COR-L47 (cell line): ENCODE measurements at places on chromosomes 7 and 10.

GRCh38 chr10:133313192-133313591 lies 4.5 kb downstream of the ZNF511 start:
- no peak for DNase-seq

DNA sequence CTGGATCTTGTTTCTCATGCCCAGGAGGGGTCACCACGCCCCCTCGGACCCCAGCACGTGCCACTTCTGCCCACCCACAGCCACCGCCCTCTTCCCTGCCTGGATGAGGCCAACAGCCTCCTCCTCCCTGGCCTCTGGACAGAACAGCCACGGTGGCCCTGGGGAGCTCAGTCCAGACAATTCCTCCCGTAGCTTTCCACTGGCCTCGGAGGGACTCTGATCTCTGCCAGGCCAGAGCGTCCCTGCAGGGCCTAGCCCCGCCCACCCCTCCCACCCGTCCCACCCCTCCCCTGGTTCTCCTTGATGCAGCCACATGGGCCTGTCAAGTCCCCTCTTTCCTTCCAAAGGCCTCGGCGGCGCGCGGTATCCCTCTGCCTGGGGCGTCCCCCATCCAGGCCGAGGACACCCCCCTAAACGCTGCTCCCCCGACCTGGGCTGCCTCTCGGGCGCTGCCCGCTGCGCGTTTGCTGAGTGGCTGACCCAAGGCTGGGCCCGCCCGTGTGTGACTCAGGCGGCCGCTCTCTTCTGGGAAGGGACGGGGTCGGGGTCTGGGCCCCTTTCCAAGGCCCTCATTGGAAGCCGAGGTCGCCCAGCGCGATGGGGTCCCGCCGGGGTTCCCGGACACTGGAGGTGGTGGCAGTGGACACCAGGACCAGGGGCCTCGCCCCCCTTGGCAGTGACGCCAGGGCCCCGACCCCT lies 557 bp downstream of the TMEM120A start:
- DNase-seq = no peak

DNA sequence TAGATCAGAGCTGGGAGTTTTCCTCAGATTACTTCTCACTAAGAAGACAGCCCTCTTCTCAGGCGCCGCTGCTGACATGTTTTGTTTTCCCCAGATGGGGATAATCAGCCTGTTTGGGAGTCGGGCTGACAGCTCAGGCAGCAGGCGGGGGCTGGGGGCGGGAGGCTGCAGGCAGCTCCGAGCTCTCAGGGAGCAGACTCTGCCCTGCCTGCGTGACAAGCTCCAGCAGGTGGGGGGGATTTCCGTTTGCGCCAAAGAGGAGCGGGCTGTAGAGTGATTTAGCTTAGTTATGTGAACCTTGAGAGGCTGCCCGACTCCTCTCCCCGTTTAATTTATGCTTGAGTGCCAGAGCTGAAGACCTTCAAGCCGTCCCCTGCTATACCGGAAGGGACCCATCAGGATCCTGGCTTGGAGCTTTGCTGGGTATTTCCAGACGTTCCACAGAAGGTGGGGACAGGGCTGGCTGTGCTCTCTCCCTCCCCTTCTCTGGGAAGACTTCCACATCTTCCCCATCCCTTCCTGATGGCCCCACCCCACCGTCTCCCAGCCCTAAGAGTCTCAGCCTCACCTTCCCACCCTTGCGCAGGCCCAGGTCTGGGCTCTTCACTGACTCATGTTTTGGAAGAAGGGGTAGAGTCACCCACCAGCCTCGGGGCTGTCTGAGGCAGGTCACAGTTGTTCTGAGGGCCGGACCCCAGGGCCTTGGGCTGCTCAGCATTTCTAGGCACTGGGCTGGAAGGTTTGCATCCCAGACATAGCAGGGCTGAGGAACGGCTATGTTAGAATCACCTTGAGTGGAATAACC lies 24.7 kb upstream of the ADCYAP1R1 start:
- no peak for DNase-seq

GRCh38 chr7:34165927-34166550 lies 260.7 kb downstream of the BMPER start:
- DNase-seq = no peak

- peak; percentile 22 for DNase-seq
Measured at GRCh38 chr7:35241884-35242283, 12.0 kb downstream of the TBX20 start.

DNA sequence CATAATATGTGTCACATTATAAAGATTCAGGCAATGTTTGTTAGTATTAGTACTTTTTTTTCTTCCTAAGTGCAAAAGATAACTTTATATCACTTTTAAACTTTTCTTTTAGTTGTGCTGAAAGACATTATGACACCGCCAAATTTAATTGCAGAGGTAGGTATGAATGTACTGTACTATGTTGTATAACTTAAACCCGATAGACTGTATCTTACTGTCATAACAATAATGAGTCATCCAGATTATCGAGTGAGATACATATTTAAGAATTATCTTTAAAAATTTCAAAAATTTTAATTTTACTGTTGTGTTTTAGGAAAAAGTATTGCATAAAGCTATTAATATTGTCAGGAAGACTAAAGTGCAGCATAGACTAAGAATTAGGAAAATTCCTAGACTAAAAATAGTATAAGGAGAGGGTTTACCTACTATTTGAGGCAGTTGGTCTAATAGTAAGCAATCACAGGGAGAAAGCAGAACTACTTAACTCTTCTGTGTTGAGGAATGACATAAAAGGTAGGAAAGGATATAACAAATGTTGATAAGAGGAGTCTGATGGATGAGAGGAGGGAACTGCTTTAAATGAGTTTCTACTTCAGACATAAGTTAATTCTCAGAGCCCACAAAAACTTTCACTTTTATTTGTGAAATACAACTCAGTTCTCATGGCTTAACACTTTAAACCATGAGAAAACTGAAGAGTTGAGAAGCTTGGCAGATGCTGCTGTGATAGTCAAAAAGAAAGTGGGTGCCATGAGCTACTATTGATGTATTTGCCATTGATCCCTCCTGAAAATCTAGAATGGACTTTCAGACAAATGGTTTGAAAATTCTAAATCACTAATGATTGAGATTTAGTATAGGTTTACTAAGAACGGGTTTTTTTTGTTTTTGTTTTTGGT lies 67.8 kb downstream of the PTEN start:
- no peak for DNase-seq

DNA sequence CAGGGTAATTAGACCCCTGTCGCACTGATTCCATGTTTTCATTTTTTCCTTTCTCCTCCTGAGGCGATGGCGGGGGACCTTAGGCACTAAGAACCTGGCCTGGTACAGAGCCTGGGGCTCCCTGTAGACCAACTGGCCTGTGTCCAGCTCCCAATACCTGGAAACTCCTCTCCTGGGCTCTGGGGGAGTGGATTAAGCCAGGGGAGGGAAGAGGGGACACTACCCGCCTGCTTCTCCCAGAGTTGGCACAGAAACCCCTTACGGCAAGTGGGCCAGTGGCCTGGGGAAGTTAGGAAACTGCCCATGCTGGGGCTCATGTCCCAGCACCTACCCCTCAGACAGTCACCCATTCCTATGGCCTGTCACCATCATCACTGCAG lies 121.6 kb downstream of the GRID1 start:
- DNase-seq = no peak
